ENCODE measurements at places on chromosomes 13 and 19. TPM values are rescaled to one million over a fixed set of nuclear protein-coding genes. Genes with fewer than 3 reads are reported as not detected.
A peak's percentile ranks its signal among the peaks of the same experiment; 100 is the strongest.

GRCh38 chr13:75787249-75787928 lies 151.3 kb downstream of the LMO7 start:
- no peak overlapping the region for H3K4me3 ChIP-seq
- no peak for DNase-seq
- no peaks in the 10 kb centered on the region for H3K36me3 ChIP-seq
- H3K27me3 ChIP-seq: no peaks in the 10 kb centered on the region
- H3K27ac ChIP-seq: no peak overlapping the region
- H3K4me1 ChIP-seq: no peaks in the 10 kb centered on the region

GRCh38 chr13:107941345-107942029 lies 273.8 kb downstream of the LIG4 start:
- H3K36me3 ChIP-seq: no peaks in the 10 kb centered on the region
- no peaks in the 10 kb centered on the region for H3K27me3 ChIP-seq
- no peak for DNase-seq
- H3K27ac ChIP-seq: no peak overlapping the region

DNA sequence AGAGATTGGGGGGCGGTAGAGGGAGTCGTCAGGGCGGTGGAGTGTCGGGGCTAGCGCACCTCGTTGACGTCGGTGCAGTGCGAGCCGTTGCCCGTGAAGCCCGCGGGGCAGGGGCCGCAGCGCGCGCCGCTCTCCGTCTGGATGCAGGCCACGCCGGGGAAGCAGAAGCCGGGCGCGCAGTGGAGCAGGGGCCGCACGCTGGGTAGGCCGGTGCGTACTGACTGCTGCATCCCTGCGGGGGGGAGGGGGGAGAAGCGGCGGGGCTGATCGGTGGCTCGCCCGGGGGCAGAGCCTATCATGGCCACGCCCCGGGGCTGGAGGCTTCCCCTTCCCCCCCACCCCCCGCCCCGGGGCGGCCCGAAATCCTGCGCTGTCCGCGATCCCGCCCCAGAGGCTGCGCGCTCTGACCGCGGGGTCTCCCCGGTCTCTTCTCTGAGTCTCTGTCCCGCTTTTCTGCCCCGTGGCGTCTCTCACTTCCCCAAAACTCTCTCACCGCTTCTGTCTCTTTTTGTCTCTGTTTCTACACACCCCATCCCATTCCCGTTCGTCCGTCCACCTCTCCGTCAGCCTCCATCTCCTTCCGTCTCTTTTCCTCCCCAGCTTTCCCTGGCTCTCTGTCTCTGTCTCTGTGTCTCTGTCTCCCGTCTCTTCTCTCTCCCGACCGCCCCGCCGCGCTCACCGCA lies 1.1 kb downstream of the COMP start:
- no peak overlapping the region for H3K27ac ChIP-seq
- peaks cover 15% of the 10 kb centered on the region for H3K27me3 ChIP-seq
- peak overlapping the region; percentile 25 for H3K4me3 ChIP-seq
- DNase-seq: no peak
- peaks cover 51% of the 10 kb centered on the region for H3K4me1 ChIP-seq
- no peaks in the 10 kb centered on the region for H3K36me3 ChIP-seq

DNA sequence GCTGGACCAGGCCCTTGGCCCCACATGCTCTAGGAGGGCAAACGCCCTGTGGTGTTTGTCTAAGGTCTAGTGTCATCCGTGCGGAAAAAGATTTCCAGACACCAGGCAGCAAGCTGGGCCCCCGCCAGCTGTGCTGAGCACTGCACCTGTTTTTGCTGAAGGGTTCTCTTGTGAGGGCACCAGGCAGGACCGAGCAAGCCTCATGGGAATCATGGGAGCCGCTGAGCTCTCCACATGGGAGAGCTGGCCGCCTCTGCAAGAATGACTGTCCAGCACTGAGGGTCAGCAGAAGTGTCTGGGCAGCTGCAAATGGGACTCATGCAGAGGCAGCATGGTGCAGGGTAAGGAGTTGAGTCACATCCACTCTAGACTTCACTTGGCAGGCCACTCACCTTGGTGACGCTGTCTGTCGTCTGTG lies 12.0 kb downstream of the B3GNT8 start:
- no peak overlapping the region for H3K27ac ChIP-seq
- H3K27me3 ChIP-seq: no peaks in the 10 kb centered on the region
- H3K36me3 ChIP-seq: no peaks in the 10 kb centered on the region
- no peak for DNase-seq

- H3K27me3 ChIP-seq: no peaks in the 10 kb centered on the region
- no peaks in the 10 kb centered on the region for H3K36me3 ChIP-seq
- no peak for DNase-seq
- peak overlapping the region; percentile 88 for H3K27ac ChIP-seq
- H3K4me3 ChIP-seq: peak overlapping the region; percentile 11
- H3K4me1 ChIP-seq: peaks cover 83% of the 10 kb centered on the region
These were observed 8.9 kb downstream of the CEBPA start for GRCh38 chr19:33293255-33294057.

GRCh38 chr19:42428676-42429075 lies 1.5 kb upstream of the LIPE start:
- peaks cover 7% of the 10 kb centered on the region for H3K27me3 ChIP-seq
- no peak overlapping the region for H3K4me3 ChIP-seq
- no peaks in the 10 kb centered on the region for H3K36me3 ChIP-seq
- DNase-seq: no peak
- H3K4me1 ChIP-seq: peaks cover 14% of the 10 kb centered on the region

DNA sequence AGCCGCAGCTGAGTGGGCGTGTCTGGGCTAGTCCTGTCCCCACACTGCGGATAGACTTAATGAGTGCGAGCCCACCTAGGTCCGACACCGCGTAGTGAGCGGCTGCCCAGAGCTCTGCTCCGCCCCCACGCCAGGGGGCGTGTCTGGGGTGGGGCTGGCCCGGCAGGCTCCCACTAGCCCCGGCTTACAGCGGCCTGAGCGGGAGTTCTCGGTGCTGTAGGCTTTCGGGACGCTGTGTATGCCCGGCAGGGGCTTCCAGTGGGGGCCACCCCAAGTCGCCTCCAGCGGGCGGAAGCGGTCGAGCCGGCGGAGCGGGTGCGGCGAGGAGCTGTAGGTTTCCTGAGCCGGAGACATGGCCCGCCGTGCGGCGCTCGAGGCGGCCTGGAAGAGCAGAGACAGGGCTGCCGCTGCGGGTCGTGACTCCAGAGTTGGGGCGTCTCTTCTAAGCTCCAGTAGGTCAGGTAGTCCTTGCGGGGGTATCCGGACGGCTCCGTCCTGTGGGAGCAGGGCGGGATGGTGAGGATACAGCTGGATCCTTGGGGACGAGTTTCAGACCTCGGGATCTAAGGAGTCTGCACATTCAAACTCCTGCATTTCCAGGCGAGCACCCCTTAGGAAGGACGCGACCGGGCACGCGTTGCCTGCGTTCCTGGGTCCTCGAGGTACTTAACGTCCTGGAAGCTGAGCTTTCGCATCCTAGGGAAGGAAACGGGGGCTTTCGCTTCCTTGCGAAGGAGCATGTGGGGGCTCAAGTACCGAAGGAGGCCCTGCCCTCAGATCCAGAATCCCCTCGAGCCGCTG lies 1.2 kb downstream of the CGB7 start:
- peak overlapping the region; percentile 15 for H3K27ac ChIP-seq
- H3K4me1 ChIP-seq: peaks cover 22% of the 10 kb centered on the region
- H3K36me3 ChIP-seq: no peaks in the 10 kb centered on the region
- H3K27me3 ChIP-seq: no peaks in the 10 kb centered on the region
- H3K4me3 ChIP-seq: peak overlapping the region; percentile 48

- peaks cover 12% of the 10 kb centered on the region for H3K27me3 ChIP-seq
- no peak overlapping the region for H3K4me3 ChIP-seq
These were observed 965 bp downstream of the TTC9B start for GRCh38 chr19:40217027-40217810.

DNA sequence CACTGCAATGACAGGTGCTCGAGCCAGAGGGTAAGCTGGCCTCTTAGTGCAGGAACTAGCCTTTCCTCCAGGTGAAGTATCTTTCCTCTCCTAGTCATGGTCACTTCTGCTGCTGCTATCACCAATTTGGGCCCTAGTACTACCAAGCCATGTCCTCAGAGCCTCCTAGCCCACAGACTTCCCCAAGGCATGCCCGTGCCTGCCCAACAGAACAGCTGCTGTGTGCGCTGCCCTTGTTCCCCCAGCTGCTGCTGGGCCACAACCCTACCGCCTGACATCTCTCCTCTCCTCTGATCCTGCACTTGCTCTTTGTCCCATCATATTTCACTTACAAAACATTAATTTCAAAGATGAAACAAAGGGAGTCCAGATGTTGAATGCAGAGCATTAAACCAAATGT lies 168.5 kb upstream of the FREM2 start:
- no peak overlapping the region for H3K27ac ChIP-seq
- no peaks in the 10 kb centered on the region for H3K36me3 ChIP-seq
- H3K4me3 ChIP-seq: no peak overlapping the region
- no peaks in the 10 kb centered on the region for H3K4me1 ChIP-seq
- no peaks in the 10 kb centered on the region for H3K27me3 ChIP-seq
- no peak for DNase-seq

DNA sequence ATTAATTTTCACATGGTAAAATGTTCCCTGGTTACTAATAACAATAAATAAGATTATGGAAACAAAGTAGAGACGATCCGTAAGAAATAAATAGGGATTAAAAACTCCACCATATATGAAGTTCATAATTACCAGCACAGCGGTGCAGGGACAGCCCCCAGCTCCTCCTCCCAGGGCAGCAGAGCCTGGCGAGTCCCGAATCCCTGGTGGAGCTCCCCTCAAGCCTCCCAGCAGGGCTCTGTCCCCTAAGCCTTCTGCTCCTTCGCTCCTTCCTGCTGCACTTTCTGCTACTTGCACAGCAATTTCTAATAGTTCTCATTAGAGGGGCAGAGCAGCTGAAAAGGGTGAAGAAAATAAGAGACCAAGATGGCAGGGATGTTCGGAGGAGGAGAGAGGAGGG lies 43.6 kb downstream of the RASA3 start:
- H3K36me3 ChIP-seq: no peaks in the 10 kb centered on the region
- no peak for DNase-seq
- no peak overlapping the region for H3K4me3 ChIP-seq
- no peaks in the 10 kb centered on the region for H3K27me3 ChIP-seq
- H3K27ac ChIP-seq: no peak overlapping the region
- H3K4me1 ChIP-seq: peaks cover 13% of the 10 kb centered on the region

DNA sequence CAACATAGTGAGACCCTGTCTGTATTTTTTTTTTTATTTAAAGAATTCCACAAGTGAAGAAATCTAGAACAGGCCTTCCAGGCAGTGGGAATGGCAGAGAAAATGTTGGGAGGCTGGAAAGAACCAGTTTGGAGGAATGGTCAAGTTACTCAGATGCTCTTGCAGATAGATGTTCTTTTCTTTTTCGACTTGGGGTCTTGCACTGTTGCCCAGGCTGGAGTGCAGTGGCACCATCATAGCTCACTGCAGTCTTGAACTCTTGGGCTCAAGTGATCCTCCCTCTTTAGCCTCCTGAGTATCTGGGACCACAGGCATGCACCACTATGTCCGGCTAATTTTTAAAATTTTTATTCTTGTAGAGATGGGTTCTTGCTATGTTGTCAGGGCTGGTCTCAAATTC lies 662 bp downstream of the C5AR1 start:
- H3K27me3 ChIP-seq: no peaks in the 10 kb centered on the region
- DNase-seq: no peak
- H3K4me1 ChIP-seq: no peaks in the 10 kb centered on the region
- no peaks in the 10 kb centered on the region for H3K36me3 ChIP-seq

GRCh38 chr13:84192125-84192524 lies 309.9 kb upstream of the SLITRK1 start:
- H3K27ac ChIP-seq: no peak overlapping the region
- no peak for DNase-seq

DNA sequence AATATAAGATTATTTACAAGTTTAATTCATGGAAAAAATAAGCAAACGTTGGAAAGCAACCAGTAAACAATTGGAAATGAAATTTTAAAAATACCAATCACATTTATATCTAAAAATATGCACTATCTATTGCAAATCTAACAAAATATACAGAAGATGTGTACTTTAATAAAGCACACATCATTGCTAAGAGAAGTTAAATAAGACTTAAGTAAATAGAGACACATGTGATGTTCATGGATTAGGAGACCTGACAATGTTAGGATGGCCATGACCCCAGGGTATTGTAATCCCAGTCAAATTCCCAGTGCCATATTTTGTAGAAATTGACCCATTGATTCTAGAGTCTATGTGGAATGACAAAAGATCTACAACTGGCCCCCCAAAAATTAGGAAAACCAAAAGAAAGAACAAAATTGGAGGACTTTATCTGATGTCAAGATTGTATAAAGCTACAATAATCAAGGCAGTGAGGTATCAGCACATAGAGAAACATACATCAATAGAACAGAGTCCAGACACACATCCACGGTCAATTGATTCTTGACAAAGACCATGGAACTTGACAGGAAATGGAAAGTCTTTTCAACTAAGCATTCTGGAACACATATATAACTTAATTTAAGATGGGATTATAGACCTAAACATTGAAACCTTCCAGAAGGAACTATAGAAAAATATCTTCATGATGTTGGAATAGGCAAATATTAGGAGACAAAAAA lies 90.8 kb upstream of the USP29 start:
- DNase-seq: no peak
- H3K27me3 ChIP-seq: no peaks in the 10 kb centered on the region

- no peak for DNase-seq
- H3K27ac ChIP-seq: peak overlapping the region; percentile 34
- H3K27me3 ChIP-seq: no peaks in the 10 kb centered on the region
These were observed 404.4 kb downstream of the SPRY2 start for GRCh38 chr13:79936368-79937136.

- H3K4me3 ChIP-seq: peak overlapping the region; percentile 100
- DNase-seq: no peak
- peaks cover 60% of the 10 kb centered on the region for H3K4me1 ChIP-seq
- H3K27ac ChIP-seq: peak overlapping the region; percentile 78
- no peaks in the 10 kb centered on the region for H3K27me3 ChIP-seq
These were observed 1.5 kb downstream of the GNA11 start for GRCh38 chr19:3095441-3096191.

DNA sequence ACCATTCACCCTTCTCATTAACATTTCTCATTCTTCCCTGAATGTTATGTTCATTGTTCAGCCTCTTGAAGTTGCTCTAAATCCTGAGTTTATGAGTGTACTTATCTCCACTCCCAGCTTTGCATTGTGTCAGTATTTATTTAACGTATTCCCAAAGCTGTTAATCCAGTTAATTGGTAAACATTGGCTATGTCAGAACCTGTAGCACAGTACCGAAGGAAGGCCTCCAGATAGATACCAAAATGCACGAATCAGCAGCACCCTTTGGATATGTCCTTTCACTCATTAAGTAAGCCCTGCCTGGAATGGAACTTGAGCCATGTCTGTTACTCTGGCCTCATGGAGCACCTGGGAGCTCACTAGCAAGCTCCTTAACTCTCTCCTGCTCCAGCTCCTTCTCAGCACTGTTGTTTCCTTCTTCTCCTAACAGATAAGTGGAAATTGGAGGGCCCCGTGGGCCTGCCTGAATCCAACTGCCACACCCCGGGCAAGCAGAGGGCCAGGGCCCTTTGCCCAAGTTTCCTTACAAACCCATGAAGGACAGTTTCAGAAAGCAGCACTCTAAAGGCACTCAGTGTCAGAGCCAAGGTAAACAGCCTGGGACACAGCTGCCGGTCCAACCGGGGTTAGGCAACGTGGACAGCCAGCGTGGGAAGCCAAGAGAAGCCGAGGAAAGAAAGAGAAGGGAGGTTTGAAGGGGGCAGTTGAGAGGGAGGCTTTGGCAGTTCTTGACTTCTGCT lies 155.0 kb upstream of the SERP2 start:
- peak overlapping the region; percentile 57 for H3K27ac ChIP-seq
- H3K4me1 ChIP-seq: peaks cover 39% of the 10 kb centered on the region
- H3K27me3 ChIP-seq: no peaks in the 10 kb centered on the region
- no peak overlapping the region for H3K4me3 ChIP-seq
- no peak for DNase-seq
- no peaks in the 10 kb centered on the region for H3K36me3 ChIP-seq

The ZNF677 gene
- total RNA-seq: 5.9 TPM

The ZNF808 gene
- total RNA-seq: 14.7 TPM

The MEF2B gene
- total RNA-seq: not detected

The MZT1 gene
- total RNA-seq: 3.2 TPM

The KMT2B gene
- total RNA-seq: 16.0 TPM

The ZNF534 gene
- not detected for total RNA-seq

The C1QTNF9B gene
- not detected for total RNA-seq

The KLK3 gene
- total RNA-seq: not detected

Measured in vagina (tissue), 2 donors.